ENCODE measurements at places on chromosomes 16 and 17.

- DNase-seq, result peak; percentile 34
Observed at GRCh38 chr16:86044241-86044671, 145.3 kb downstream of the IRF8 start.

GRCh38 chr16:88939972-88940861, 36.8 kb downstream of the CBFA2T3 start:
- DNase-seq, result no peak

DNA sequence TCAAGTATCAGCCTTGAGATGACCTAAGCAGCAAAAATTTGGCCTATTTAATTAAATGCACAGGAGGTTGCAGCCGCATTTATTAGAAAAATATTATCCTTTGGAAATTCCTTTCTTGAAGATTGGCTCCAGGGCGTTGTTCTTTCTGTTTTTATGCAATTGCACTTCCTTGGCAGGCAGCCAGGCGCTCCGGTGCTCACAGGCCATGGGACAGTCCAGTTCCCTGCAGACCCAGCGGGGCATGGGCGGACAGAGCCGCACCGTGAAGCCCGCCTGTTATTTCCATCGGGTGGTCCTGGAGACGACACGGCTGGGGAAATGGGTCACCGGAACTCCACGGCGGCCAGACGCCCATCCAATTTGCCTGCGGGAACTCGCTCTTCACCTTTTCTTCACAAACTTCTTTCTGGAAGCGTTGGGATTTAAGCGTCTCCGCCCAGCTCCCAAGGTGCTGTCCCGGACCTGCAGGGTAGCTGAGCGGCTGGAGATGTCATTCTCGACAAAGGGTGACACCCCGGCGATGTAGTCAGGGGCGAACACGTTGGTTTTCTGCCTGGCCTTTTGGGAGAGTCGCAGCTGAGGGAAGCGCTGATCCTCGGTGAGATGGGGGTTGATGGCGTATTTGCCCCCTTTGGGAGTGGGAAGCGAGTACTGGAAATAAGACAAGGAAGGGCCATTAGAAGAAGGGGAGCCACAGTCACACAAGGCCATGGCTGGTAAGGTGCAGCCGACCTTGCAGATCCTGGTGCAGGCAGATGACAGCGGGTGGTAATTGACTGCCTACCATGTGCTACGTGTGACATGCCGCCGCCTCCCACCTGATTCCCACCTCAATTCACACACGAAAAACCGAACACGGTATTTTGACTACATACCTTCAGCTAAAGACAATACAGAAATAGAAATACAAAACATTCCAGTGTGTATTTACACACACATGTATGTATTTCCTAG, 12.5 kb downstream of the NOB1 start:
- DNase-seq, result no peak

DNA sequence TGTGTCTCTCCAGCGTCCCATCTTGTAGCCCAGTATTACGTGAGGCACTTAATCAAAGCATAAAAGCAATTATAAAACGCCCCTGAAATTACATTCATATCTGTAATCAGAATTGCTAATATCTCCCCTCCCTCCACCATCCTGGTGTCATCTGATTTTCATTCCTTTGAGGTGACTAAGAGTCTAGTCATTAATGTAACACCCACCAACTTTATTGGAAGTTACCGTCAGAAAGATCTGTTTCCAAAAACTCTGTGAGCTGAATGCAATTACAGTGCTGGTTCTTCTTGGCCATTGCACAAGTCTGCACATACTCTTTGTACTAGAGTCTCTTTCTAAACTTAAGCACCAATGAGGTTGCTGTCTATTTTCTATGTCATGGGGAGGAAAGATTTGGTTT, 12.5 kb upstream of the MAF start:
- no peak for DNase-seq

- DNase-seq, result no peak
Observed at GRCh38 chr17:77479372-77480198, 338.8 kb downstream of the SEC14L1 start.

GRCh38 chr16:57562669-57563486, 20.4 kb downstream of the ADGRG5 start:
- no peak for DNase-seq

- no peak for DNase-seq
Observed at GRCh38 chr17:48752399-48753288, 24.1 kb upstream of the HOXB13 start.

DNA sequence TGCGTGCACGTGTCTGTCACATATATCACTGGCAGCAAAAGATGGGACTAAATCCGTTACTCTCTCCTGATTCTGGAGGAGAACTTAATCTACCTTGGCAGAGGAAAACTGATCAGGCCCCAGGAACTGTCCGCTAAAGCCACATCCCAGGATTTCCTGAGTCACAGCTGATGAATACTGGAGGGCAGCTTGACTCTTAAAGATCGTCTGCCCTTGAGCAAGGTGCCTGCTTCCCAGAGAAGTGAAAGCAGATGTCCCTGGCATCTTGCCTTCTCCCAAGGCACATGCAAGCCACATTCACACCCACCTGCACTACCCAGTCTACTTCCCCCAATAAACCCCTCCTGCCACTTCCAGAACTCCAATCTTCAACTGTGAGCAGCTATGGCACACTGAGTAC, 99.8 kb downstream of the CPPED1 start:
- DNase-seq, result no peak
